ELR (cell line): ENCODE measurements at places on chromosomes 11 and 22.

GRCh38 chr22:17846326-17846992 is 72.2 kb upstream of the BID start:
- DNase-seq: no peak

DNA sequence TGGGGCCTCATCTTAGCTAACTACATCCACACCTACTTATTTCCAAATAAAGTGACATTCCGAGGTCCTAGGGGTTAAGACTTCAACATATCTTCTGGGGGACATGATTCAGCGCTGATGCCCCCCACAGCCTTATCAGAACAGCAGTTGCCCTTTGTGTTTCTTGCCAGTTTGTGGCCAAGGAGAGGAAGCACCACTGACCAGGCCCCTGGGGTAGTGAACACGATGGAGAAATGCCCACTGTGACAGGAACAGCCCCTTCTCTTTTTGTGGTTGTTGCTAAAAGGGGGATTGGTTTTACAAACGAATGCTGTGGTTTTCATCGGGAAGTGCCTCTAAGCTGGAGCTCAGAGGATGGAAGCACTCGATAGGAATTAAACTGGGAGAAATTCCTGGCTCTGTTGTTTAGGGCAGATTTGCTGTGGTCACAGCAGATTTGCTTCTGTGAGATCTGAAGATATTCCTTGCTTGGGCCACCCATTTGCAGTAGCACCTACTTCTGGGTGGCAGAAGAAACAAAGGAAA is 88.8 kb downstream of the ABTB2 start:
- no peak for DNase-seq

DNA sequence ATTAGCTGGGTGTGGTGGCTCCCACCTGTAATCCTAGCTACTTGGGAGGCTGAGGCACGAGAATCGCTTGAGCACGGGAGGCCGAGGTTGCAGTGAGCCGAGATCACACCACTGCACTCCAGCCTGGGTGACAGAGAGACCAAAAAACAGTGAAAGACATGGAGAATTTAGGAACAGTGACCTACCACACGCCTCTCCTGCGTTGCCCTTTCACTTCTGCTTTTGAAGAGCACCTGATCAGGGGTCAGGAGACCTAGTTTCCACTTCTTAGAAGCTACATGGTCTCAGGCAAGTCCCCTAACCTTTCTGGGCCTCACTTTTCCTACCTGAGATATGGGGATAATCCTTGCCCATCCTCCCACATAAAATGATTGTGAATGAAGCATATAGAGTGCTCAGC is 12.2 kb downstream of the SLC35C1 start:
- no peak for DNase-seq

GRCh38 chr11:94030059-94030458 is 8.9 kb downstream of the HEPHL1 start:
- no peak for DNase-seq

DNA sequence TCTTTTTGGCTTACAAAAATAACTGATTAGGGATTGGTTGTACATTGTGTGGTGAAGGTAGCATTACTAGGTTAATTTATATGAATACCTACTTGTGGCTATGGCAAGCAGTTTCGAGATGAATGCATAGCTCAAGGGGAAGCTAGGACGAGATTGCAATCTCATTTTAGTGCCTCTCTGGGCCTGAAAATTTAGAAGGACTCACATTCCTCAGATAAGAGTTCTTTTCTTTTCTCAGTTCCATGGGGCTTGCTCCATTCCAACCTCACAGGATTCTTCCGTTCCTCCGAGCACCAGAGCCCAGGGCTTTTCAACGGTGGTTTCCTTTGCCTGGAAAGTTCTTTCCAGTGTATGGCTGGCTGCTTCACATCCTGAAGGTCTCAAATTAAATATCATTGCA is 82.1 kb downstream of the CECR2 start:
- no peak for DNase-seq

DNA sequence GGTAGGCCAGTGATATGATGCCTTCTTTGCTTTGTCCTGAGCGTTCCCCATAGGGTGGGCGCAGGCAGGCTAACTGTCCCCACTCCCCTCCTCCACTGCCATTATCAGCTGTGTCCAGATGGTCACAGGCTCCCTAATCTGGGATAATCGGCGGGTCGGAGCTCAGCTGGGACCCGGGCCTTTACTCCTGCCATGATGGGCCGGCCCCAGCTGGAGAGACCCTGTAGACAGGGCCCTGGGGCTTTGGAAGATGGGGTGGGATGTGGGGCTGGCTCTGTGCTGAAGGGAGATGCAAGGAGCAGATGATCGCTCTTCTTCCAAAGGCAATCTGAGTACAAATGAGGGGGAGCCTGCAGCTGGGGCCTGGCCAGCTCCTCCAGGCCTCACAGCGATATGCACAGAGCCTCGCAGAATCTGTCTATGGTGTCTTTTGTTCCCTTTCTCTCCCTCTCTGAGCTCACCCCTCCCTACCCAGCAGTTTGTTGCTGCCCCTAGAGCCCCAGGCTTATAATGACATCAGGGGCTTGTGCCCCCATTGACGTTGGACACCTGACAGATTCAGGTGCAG is 11.9 kb downstream of the KLHL35 start:
- DNase-seq: no peak

GRCh38 chr22:22386602-22387385 is 121.7 kb downstream of the ZNF280B start:
- DNase-seq: no peak

DNA sequence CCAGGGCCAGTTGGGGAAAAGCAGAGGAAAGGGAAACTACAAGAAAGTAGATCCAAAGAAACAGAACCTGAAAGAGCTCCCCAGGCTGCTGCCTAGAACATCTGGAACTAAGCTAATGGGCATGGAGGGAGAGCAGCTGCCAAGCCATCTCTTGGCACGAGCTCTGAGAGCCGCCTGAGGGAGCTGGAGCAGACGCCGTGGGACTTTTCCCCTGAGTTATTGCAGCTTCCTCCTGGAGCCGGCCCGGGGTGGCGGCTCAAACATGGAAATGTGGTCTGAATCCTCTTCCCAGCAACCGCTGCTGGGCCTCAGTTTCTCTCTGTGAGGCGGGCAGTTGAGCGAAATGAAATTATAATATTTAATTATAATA is 41.8 kb downstream of the LIF start:
- peak; percentile 65 for DNase-seq

DNA sequence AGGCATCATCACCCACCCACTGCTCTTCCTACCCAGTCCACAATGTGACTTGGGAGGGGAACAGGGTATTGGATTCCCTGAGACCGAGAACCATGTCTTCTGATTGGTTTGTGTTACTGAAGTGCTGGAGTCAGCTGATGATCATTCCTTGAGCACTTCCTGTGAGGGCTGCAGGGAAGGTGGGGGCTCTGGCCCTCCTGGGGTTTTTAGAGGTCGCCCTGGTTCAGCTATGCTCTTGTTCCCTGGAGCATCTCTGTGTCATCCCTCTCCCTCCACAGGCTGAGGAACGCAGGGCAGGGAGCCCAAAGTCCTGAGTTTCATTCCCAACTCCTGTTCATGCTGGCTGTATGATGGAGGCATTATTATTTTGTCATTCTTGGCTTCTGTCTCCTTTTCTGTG is 6.7 kb downstream of the ZC3H7B start:
- DNase-seq: peak; percentile 79

GRCh38 chr22:50529897-50530579 is at the start of gene TYMP:
Gene TYMP (minus strand): TSS chr22:50530012. CDS start chr22:50529709, 303 bp downstream.
- DNase-seq: peak; percentile 61

DNA sequence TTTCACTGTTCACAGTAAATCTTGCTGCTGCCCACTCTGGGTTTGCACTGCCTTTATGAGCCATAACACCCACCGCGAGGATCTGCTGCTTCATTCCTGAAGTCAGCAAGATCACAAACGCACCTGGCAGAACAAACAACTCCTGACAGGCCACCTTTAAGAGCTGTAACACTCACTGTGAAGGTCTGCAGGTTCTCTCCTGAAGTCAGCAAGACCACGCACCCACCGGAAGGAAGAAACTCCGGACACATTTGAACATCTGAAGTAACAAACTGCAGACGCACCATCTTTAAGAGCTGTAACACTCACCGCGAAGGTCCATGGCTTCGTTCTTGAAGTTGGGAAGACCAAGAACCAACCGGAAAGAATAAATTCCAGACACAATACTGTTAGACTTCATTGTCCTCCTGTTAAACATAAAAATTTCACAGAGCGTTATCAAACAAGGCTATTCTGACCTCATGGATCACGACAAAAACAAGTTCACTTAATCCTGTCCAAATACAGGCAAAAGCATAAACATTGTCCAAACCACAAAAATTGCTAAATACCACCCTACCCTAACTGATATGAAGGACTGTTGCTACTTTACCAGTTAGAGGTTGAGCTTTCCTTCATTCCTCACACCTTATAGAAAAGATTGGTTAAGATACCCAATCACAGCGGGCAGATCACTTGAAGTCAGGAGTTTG is 3.0 kb upstream of the CCDC117 start:
- DNase-seq: no peak

GRCh38 chr11:22875869-22876473 is 15.7 kb upstream of the CCDC179 start:
- peak; percentile 90 for DNase-seq

DNA sequence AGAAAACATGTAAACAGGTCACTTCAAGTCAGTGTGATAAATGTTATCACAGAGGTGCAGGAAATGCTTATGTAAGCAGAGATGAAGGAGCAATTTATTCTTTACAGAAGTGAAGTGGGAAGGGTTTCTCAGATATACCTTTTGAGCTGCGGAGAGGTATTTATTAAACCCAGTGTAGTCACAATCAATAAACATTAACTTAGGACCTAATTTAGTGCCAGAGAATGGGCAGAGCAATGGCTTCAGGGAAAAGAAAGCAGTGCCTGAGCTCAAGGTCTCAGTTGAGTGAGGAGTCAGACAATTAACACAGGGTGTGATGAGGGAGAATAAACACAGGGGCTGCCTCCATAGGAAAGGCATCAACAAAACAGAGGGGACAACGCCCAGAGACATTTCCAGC is 1.9 kb downstream of the MS4A5 start:
- DNase-seq: no peak

- peak; percentile 64 for DNase-seq
These were observed 60.4 kb downstream of the SFI1 start for GRCh38 chr22:31556627-31557203.

- DNase-seq: no peak
These were observed 131.2 kb upstream of the SERPIND1 start for GRCh38 chr22:20642668-20643179.

DNA sequence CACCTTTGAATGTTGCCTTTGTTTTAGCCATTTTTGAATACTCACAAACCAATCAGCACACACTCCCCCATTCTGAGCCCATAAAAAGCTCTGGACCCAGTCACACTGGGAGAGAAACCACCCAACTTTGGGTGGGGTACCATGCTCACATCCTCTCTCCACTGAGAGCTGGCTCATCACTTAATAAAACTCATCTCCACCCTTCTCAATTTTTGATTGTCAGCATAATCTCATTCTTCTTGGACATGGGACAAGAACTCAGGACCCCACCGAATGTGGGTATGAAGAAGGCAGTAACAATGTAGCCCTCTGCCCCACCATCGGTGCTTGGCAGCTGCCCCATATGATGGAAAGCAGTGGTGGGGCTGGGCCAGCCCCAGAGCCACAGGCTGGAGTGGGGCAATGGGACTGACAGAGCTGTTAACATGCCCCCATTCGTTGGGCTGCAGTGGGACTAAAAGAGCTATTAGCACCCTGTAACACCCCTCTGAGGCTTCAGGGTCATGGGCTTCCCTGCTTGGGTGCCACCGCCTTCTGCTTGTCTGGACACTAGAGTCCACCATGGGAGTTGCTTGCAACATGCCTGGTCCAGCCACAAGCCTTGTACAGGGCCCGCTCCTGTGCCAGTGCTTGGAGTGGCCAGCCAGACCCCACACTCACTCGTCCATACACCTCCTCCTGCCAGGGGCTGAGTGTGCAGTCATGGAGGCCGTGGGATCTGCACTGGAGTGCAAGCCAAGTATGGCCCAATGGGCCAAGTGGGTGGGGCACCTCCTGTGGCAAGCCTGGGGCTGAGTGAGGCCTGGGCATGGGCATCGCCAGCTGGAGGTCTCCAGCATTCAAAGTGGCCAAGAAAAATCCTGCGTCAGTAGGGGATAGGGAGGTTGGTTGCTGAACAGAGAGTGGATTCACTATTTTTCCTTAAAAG is 471.1 kb downstream of the TBC1D22A start:
- no peak for DNase-seq

DNA sequence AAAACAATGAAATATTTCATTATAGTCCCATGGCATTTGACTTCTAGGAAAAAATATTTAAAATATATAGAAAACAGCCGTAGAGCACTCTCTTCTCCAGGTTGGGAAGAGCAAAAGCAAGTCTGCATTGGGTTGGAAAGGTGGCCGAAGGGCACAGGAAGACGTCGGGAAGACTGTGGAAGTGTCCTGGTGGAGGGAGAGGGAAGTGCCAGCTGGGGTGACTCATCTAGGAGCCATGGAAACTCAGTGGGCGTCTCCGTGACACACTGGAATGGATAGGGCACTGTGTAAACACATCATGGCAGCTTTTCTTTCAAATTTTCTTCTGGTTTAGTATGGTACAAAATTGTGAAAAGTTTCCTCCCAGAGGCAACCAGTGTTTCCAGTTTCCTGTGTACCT is 12.7 kb downstream of the GTPBP1 start:
- DNase-seq: peak; percentile 95

DNA sequence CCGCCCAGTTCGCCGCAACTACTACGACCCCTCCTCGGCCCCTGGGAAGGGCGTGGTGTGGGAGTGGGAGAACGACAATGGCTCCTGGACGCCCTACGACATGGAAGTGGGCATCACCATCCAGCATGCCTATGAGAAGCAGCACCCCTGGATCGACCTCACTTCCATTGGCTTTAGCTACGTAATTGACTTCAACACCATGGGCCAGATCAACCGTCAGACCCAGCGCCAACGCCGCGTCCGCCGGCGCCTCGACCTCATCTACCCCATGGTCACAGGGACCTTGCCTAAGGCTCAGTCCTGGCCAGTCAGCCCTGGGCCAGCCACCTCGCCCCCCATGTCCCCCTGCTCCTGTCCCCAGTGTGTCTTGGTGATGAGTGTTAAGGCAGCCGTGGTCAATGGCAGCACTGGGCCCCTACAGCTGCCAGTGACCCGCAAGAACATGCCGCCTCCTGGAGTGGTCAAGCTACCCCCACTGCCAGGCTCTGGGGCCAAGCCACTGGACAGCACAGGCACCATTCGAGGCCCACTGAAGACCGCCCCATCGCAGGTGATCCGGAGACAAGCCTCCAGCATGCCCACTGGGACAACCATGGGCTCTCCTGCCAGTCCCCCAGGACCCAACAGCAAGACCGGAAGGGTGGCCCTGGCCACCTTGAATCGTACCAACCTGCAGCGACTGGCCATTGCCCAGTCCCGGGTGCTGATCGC is 10.0 kb downstream of the DTX4 start:
- no peak for DNase-seq

DNA sequence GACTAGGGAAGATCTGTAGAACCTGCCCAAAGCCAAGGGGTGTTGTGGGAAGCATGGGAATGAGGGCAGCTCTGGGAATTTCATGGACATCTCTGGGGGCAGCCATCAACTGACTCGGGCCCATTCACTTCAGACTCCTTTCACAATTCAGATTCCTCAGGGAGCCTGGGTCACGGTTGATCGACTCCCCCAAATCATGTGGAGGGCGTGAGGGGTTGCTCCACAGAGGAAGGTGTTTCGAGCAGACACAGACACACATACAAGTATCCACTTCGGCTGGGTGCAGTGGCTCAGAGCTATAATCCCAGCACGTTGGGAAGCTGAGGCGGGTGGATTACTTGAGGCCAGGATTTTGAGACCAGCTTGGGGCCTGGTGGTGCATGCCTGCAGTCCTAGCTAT is 15.7 kb downstream of the STX3 start:
- no peak for DNase-seq

GRCh38 chr22:25069758-25070481 is 117.4 kb downstream of the KIAA1671 start:
- DNase-seq: no peak
